Activated CD4-positive, alpha-beta T cell treated with anti-CD3 and anti-CD28 coated beads, Interleukin-2, amount 10 ng/mL, durations not matched to agents 24 days and 14 days (primary cell): ENCODE measurements at places on chromosomes 16 and 17. TPM values are rescaled to one million over a fixed set of nuclear protein-coding genes. Genes with fewer than 3 reads are reported as not detected.

SLC16A11 gene
- total RNA-seq, result 0.16 and 0.40 TPM in 2 replicates

ARHGDIG gene
- total RNA-seq, result not detected in 2 replicates

OTOP3 gene
- total RNA-seq, result not detected in 2 replicates

PIK3R6 gene
- total RNA-seq, result 3.7 and 4.5 TPM in 2 replicates

KRTAP2-3 gene
- not detected in 2 replicates for total RNA-seq

TP53TG3F gene
- not detected in 2 replicates for total RNA-seq

AIPL1 gene
- total RNA-seq, result not detected in 2 replicates

KRTAP1-1 gene
- not detected in 2 replicates for total RNA-seq

ITGA2B gene
- 0.65 and 0.85 TPM in 2 replicates for total RNA-seq

DNA sequence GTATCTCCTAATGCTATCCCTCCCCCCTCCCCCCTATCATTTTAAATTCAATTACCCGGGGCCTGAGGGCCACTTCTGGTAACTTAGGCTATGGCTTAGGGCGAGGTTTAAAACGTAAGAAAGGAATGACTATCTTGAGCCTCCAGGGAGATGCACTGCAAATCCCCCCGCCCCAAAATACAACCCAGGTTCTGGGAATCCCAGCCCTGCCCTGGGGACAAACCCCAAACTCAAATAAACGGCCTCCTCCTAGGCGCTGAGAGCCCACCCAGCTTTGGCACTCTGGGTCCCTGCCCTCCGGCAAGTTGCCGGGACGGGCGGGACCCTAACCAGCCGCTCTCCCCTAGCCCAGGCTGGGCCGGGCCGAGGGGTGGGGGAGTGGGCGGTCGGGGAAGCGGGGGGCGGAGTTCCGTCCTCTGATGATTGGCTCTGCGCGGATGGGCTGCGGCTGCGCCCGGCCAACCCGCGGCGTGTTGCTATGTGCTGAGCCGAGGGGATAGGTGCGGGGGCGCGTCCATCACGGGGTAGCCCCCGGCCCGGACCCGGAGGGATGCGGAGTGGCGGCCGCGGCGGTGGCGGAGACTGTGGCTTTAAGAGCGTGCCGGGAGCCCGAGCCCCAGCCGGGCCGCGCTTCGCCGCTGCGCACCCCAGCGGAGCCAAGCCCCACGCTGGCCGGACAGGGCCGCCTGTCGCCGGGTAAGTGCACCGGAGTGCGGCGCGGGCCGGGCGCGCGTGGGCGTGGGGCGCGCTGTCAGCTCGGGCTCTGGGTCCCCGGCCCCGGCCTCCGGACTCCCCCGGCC lies at the start of gene YPEL2:
TSS of gene YPEL2 (plus strand) at position 527 of the 800 bp plus-strand sequence. CDS start 21,755 bp downstream, outside the sequence.
- peaks cover 15% of the 10 kb centered on the region for H3K27me3 ChIP-seq
- H3K27ac ChIP-seq, result peak within 1 kb of the TSS; percentile 79
- peak within 1 kb of the TSS; percentile 89 for H3K4me3 ChIP-seq
- H3K36me3 ChIP-seq, result no peaks in the 10 kb centered on the region
- H3K4me1 ChIP-seq, result peaks cover 57% of the 10 kb centered on the region
- DNase-seq, result peak; percentile 97

GRCh38 chr17:70022175-70022574 lies 52.9 kb upstream of the KCNJ16 start:
- no peak overlapping the region for H3K27ac ChIP-seq
- no peak for DNase-seq
- no peak overlapping the region for H3K4me3 ChIP-seq
- no peaks in the 10 kb centered on the region for H3K4me1 ChIP-seq

DNA sequence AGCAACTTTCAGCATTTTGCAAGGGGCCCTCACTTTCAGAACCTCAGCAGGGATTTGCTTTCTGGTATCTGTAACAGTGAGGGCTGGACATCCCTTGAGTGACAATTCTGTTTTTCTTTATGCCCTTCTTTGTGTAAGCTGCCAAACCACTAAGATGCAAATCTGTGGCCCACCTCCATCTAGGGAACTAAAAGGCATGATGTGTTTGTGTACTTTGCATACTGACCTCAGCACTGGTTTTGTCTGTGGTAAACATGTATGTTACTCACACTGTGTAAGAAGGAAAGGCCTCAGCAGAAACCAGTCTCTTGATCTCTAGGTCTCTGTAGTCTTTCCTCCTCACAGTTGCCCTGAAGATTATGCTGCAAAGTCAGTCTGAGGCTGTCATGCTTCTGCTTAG lies 396.6 kb upstream of the DYNLRB2 start:
- no peaks in the 10 kb centered on the region for H3K36me3 ChIP-seq
- DNase-seq, result no peak
- no peak overlapping the region for H3K4me3 ChIP-seq
- peaks cover 2% of the 10 kb centered on the region for H3K27me3 ChIP-seq

GRCh38 chr17:63681530-63681929 lies 18.4 kb downstream of the LIMD2 start:
- DNase-seq, result no peak
- H3K27ac ChIP-seq, result no peak overlapping the region
- no peaks in the 10 kb centered on the region for H3K27me3 ChIP-seq
- H3K4me1 ChIP-seq, result peaks cover 5% of the 10 kb centered on the region
- H3K36me3 ChIP-seq, result peaks cover 26% of the 10 kb centered on the region

DNA sequence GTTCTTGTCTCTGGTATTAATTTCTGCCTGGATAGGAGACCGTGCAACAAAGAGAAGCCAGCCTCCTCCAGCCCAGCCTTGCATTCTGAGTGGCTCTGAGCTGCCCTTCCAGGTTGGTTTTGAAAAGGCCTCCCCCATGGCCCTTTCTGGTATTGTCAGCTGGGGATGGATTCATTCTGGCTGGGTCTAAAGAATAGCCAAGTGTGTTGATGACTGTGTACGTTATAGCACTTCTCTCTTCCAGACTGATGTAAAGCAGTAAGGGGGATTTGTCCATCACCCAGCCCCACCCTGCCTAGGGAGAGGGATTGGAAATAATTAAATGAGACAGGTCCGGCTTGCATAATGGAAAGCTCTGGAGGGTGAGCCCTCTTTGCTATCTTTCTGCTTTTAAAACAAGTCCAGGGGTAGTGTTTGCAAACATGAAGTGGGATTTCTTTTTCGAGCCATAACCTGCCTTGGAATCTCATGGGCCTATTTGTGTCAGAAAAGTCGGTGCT lies 146.4 kb downstream of the MSI2 start:
- peaks cover 20% of the 10 kb centered on the region for H3K36me3 ChIP-seq
- H3K4me1 ChIP-seq, result peaks cover 23% of the 10 kb centered on the region
- no peak overlapping the region for H3K27ac ChIP-seq

DNA sequence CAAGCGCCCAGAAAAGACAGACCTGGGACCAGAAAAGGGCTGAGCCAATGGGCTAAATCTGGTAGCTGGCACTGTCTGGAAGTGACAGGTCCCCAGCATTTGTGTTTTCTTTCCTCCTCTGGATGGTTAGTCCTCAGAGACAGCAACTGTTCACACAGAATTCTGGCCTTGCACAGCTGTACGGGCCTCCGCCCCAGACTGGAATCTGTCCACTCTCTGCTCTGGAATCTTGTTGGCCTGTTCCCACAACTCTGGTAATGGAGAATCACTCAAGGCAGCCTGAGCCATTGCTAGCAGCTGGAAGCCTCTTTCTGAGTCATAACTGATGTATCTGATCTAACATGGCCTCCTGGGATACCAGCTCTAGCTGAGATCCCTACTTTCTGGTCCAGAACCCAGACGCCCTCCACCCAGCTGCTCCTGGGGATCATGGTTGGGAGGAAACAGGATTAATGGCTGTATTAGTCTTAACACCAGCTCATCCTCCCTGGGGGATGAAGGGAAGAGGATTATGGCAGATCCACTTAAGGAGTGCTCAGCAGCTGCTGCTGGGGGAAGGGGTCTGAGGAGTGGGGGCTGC lies 9.1 kb downstream of the ZNF668 start:
- peak overlapping the region; percentile 86 for H3K27ac ChIP-seq
- peaks cover 47% of the 10 kb centered on the region for H3K4me1 ChIP-seq
- H3K36me3 ChIP-seq, result peaks cover 37% of the 10 kb centered on the region
- peak overlapping the region; percentile 82 for H3K4me3 ChIP-seq

DNA sequence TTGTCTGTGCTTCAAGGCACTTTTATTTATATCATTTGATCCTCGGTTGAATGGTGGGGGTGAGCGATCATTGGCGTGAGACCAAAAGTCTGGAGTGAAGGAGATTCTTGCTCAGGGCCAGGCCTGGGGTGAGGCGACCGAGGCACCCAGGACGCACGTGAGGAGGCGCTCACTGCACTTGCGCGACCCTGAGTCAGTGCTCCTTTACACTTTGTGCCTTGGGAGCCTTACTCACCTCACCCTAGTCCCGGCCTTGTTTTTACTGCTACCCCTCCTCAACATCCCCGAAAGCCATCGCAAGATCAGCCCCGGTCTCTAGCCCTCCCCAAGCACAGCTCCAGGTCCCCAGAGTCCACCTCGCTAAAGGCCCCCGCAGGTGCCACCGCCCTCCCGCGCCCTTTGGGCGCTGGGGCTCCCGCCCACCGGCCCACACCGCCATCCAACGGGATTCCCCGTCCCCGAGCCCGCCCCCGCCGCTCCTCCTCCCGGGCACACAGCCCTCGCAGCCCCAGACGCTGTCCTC lies 496 bp downstream of the EZH1 start:
- H3K27me3 ChIP-seq, result peaks cover 29% of the 10 kb centered on the region
- H3K4me3 ChIP-seq, result peak overlapping the region; percentile 98

- H3K4me1 ChIP-seq, result peaks cover 30% of the 10 kb centered on the region
- no peak for DNase-seq
- H3K27me3 ChIP-seq, result no peaks in the 10 kb centered on the region
- peak overlapping the region; percentile 96 for H3K27ac ChIP-seq
- peaks cover 25% of the 10 kb centered on the region for H3K36me3 ChIP-seq
Observed at GRCh38 chr17:81287152-81287551, 8.0 kb downstream of the SLC38A10 start.

DNA sequence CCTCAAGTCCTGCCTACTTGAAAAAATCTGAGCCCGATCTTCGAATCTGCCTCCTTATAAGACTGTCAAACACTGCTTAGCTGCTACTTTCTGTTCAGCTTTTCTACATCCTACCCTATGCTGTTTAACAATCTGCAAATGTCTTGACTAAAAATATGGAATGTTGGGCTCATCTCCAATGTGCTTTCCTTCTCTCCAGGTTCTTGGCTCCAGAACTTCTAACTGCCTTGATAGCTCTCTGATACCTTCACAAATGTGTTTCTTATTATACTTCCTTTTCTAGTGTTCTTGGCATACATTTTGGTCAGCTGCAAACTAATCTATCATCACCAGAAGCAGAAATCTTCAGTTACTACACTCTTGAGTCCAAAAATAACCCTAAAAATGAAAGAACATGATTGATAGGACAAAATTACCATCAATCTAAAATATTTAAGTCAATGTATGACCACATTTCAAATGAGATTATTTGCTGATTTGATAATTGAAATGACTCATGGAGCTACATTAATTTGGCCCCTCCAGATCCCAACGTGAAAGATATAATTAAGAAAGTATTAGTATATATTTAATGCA lies 372.3 kb upstream of the MON1B start:
- no peak overlapping the region for H3K27ac ChIP-seq
- no peaks in the 10 kb centered on the region for H3K36me3 ChIP-seq
- no peaks in the 10 kb centered on the region for H3K4me1 ChIP-seq

- no peaks in the 10 kb centered on the region for H3K36me3 ChIP-seq
- no peak overlapping the region for H3K4me3 ChIP-seq
Observed at GRCh38 chr17:28443901-28444638, 29.4 kb upstream of the SLC13A2 start.

DNA sequence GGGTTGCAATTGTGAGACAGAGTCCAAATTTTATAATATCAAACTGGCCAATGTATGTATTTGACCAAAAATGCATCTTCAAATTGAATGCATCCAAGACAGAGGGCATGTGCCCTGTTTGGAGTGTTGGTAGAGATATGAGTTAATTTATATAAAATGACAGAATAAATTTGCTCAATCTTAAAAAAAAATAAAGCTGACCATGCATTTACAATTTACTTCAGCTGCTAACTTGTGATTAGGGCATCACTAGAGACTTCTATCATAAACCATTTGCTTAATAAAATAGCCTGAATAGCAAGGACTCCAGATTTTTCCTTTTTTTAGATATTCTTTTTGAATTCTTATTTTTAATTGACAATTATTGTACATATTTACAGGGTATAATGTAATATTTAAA lies 1345.8 kb downstream of the CDH11 start:
- no peak overlapping the region for H3K27ac ChIP-seq
- no peaks in the 10 kb centered on the region for H3K27me3 ChIP-seq
- H3K4me1 ChIP-seq, result no peaks in the 10 kb centered on the region
- no peak overlapping the region for H3K4me3 ChIP-seq
- DNase-seq, result no peak

GRCh38 chr17:46020023-46020761 lies 21.1 kb downstream of the STH start:
- H3K4me3 ChIP-seq, result no peak overlapping the region
- H3K4me1 ChIP-seq, result peaks cover 7% of the 10 kb centered on the region
- peaks cover 9% of the 10 kb centered on the region for H3K36me3 ChIP-seq
- peak; percentile 79 for DNase-seq
- peak overlapping the region; percentile 61 for H3K27ac ChIP-seq

DNA sequence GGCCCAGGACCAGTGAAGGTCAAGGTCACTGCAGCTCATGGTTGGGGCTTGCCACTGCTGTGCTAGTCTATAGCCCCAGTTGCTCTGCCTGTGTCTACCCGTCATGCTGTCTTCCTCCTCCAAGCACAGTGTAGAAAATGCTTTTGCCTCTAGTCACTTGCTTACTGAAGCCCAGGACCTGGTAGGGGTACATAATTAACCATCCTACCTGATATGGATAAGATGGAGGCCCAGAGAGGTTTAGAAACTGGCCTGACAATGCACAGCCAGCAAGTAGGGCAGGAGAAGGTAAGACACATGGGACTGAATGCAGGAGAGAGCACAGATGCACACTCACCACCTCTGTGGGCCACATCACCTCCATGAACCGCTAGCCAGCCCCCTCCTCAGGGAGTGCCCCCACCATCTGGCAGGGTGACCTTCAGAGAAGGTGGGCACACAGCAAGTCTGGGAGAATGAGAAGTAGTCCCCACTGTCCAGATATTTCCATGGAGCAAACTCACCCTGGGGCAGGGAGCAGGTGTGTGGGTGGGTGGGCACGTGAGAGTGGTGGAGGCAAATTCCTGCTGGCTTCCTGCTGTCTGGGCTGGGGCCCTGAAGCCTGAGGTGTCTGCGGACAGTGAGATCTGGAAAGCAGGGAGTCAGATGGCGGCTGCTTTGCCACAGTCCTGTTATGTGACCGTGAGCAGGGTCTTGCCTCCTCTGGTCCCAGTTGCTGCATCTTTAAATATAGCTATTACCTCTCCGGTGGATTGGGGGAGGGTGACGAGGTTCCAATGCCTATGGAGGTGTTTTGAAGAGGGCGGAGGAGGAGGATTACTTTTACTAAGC lies 1.0 kb downstream of the CX3CL1 start:
- H3K27ac ChIP-seq, result no peak overlapping the region
- no peak for DNase-seq
- H3K4me1 ChIP-seq, result peaks cover 19% of the 10 kb centered on the region
- no peak overlapping the region for H3K4me3 ChIP-seq

DNA sequence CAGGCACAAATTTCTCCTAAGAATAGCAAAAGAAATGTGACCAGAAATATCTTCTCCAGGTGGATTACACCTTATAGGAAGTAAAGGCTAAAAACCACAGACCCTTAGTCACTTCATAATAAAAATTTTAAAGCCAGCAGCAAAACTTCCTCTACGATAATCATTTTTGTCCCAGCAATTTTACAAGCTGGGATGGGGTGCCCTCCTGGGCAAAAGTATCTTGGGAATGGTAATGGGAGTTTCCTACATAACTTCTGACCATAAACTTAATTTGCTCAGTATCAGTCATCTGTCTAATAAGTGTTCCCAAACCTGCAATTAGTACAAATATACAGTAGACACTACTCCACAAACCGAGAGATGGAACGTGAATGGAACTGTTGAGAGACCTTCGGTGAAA lies 3.0 kb downstream of the PHF12 start:
- no peak for DNase-seq
- H3K27me3 ChIP-seq, result peaks cover 2% of the 10 kb centered on the region
- H3K36me3 ChIP-seq, result peaks cover 45% of the 10 kb centered on the region
